ENCODE measurements at places on chromosomes 2 and 18.

- no peak for DNase-seq
Measured at GRCh38 chr2:39479053-39479670, 42.1 kb upstream of the MAP4K3 start.

GRCh38 chr2:128090575-128090944 is 440 bp upstream of the UGGT1 start:
- DNase-seq: no peak

DNA sequence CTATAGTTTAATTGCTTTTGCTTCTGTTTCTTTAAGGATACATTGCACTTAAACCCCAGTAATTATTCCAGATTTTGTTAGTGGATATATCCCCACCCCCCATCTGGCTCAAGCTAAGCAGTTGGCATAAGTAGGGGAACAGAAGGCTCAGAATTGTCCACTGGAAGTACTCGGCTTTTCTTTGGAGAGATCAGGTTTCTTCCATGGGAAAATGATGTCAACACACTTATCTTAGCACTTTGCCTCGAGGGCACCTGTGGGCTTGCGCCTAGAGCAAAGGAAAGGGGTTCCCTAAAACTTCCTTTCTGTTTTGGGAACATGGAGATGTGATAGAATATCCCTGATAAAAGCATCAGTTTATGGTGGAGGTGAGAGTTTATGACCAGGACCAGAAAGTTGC is 130.6 kb downstream of the FMNL2 start:
- DNase-seq: no peak

- DNase-seq: no peak
Measured at GRCh38 chr2:16509042-16509441, 156.6 kb downstream of the CYRIA start.

GRCh38 chr2:218711550-218711929 is 905 bp downstream of the TTLL4 start:
- DNase-seq: no peak

DNA sequence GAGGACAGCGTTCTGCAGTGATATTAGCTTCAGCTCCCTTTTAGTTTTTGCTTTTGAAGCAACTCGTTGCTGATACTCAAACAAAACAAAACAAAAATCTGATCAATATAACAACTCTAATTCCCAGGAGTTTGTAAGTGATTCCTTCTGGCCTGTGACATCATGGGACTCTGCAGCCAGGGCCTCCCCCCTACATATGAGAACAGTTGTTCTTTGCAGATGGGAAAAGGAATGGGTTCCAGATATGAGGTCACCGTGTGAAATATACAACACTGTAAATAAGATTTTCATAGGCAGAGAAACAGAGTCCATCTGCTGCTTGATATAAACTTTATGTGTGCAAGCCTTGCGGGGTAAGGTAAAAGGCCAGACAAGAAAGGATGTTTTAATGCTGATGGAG is 56.7 kb downstream of the DIS3L2 start:
- DNase-seq: no peak

GRCh38 chr2:178295906-178296305 is 101.6 kb downstream of the OSBPL6 start:
- DNase-seq: no peak

- no peak for DNase-seq
Measured at GRCh38 chr18:48629730-48630324, 91.0 kb downstream of the CTIF start.

- DNase-seq: no peak
Measured at GRCh38 chr2:238069877-238070276, 9.1 kb downstream of the SCLY start.

DNA sequence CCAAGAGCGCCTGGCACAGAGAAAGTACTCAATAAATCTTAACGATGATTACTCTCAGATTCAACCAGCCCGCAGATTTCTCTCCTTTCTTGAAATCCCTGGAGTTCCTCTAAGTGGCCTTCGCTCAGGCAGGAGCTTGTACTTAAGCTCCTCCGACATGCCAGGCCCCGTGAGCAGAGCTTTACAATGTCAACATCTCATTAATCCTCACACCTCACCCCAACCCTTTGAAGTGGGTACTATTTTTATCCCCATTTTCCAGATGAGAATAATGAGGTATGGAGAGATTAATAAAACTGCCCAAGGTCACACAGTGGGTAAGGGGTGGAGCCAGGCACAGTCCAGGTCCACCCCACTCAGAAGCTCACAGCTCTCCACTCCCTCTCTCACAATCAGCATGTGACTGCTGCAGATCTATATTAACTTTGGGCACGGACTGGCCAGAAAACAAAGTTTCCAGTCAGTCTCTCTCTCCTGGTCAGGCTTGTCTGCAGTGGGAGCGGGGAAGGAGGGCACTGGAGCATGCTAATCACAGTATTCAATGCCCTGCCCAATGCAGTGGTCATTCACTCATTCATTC is 18.0 kb downstream of the DNMT3A start:
- no peak for DNase-seq

- DNase-seq: no peak
Measured at GRCh38 chr2:128303095-128303791, 15.4 kb downstream of the HS6ST1 start.

GRCh38 chr2:20596973-20597859 is 53.7 kb downstream of the HS1BP3 start:
- no peak for DNase-seq

DNA sequence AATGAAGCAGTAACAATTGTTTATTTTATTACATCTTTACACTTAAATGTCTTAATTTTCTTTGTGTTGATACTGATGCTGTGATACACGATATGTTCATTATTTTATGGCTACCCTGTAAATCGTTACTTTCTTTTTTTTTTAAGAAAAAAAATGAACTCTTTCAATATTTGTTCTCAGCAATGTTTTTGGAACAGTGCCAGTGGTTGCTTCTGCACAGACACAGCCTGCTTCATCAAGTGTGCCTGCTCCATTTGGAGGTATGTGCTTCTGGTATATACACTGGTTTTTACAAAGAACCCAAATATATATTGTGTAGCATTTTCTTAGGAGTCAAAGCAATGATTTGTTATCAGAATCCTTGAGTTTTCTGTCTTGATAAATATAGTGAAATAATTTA is 62.2 kb upstream of the SCYGR2 start:
- no peak for DNase-seq

DNA sequence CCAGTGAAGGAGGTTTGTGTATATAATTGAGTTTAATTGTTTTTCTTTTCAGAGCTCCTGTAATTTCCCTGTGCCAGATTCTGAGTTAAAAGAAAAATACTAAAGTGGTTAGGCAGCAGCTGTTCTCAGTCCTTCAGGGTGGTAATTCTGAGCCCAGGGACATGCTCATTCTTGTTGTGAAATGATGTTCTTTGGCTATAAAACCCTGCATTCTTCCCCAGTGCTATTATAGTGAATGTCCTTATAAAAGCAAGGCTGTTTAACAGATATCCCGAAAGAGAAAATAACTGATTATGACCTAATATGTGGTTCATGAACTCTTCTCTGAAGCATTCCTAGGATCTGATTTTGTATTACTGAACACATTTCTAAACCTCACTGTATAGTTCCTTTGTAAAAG is 34.0 kb downstream of the ADAM23 start:
- no peak for DNase-seq

DNA sequence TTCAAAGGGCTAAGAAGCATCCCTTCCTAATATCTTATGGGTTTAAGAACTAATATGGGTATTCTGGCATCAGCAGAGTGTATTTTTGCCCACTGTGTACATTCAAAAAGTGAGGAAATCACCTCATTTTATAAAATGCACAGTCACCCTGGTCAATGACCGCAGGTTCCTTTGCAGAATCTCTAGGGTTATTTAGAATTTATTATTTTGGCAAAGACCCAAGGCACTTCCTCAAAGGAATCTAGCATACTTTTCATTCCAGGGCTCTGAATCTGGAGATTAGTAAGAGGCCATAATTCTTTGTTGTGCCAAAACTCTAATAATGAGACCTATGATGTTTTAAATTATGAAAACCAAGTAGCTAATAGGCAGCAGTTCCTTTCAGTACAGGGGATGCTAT is 27.2 kb upstream of the CDH2 start:
- DNase-seq: no peak

DNA sequence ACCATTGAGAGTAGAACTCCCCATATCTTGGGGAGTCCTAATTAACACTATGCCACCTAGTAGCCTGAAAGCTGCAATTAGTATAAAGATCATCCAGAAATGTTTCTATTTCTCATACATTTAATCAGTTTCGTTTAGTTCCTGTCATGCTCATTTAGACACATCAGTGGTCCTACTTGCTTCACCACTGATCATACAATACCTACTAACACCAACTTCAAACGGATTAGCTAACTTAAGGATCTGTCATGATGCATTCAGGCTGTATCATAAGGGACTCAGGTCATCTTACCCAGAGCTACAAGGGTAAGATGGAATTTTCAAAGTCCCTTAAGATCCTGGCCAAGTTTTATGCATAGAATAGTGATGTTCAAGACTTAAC is 6.8 kb downstream of the SRSF7 start:
- no peak for DNase-seq

- DNase-seq: no peak
Measured at GRCh38 chr18:63051928-63052327, 267.6 kb downstream of the BCL2 start.

DNA sequence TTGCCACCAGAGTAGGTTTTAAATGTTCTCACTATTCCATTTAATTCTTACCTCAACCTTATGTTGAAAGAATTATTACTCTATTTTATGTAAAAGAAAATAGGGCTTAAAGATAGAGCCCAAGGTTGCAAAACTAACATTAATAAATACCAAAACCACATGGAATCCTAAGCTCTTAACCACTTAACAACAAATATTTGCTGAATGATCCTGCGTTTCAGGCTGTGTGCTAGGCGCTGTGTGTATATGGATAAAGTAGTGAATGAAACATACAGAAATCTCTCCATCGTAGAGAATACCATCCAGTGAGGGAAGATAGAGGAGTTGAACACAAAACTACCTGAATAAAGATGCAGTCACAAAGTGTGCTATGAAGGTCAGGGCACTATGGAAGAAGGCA is 485.1 kb downstream of the THSD7B start:
- no peak for DNase-seq

GRCh38 chr2:39938035-39938835 is 159.2 kb upstream of the THUMPD2 start:
- DNase-seq: no peak

DNA sequence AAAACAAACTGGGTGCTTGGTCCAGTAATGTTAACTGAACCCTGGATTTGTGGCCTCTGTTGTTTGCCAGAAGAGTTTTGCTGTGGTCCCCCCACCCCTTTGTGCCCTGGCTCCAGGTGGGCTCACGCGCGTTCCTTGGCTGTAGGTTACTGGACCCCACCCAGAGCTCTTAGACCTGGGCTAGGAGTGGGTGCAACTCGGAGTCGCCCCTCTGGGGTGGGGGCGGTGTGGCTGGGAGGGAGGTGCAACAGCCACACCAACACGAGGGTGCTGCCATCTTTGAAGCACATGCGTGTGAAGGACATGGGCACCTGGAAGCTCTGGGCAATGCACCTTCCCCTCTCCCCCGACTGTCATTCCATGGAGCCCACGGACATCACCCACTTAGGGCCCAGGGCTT is 92.7 kb downstream of the USP40 start:
- no peak for DNase-seq

GRCh38 chr2:37191253-37191652 is 2.8 kb upstream of the SULT6B1 start:
- no peak for DNase-seq

GRCh38 chr2:227460833-227461232 is 11.1 kb upstream of the AGFG1 start:
- no peak for DNase-seq

DNA sequence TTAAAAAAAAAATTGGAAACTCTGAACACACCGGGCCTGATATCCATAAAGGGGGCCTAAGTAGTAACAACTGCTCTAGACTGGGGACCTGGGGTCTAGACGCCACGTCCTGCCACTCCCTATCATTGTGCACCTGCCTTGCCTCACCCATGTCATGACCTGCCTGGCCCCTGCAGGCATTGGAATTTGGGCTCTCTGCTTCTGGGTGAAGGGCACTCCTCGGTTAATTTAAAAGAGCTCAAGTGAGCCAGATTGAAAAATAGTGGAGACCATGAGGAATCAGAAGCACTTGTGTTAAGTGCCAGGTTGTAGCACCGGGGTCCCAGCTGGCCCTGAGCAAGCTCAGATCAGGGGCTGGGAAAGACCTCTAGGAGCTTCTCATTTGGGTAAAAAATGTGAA is 48.1 kb downstream of the SLC4A1AP start:
- DNase-seq: no peak

DNA sequence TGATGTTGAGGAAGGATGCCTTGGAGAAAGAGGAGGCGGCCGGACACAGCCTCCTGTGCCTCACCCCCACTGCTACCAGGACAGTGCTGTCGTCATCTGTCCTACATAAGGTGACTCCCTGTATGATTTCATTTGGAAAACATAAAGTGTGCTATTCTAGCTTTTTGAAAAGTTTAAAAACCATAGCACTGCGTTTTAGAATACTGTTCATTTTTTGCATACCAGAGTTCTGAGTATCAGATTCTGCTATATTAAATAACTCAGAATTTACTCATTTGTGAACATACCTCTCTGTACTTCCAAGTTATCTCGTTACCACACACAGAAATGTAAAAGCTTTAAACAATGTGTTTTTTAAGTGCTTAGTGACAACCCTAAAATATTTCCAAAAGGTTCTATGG is 302.9 kb downstream of the LRRTM1 start:
- no peak for DNase-seq

- DNase-seq: no peak
Measured at GRCh38 chr2:80506563-80506962, 202.0 kb upstream of the LRRTM1 start.

DNA sequence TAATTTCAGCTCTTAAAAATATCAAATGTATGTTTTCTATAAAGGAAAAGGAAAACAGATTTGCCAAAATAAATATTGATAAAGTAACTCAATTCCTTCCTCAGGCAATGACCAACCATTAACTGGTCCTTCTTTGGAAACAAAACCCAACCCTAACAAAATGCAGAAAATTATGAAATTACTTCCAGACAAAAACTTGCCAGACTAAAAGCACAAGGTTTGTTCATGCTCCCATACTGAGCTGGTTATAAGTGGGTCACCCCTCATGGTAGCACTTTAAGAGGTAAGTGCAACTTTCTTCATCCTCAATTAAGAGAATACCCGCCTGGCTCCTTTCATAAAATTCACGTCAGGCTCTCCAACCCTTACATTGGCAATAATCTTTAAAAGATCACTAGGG is 31.1 kb upstream of the TTC32 start:
- DNase-seq: no peak

DNA sequence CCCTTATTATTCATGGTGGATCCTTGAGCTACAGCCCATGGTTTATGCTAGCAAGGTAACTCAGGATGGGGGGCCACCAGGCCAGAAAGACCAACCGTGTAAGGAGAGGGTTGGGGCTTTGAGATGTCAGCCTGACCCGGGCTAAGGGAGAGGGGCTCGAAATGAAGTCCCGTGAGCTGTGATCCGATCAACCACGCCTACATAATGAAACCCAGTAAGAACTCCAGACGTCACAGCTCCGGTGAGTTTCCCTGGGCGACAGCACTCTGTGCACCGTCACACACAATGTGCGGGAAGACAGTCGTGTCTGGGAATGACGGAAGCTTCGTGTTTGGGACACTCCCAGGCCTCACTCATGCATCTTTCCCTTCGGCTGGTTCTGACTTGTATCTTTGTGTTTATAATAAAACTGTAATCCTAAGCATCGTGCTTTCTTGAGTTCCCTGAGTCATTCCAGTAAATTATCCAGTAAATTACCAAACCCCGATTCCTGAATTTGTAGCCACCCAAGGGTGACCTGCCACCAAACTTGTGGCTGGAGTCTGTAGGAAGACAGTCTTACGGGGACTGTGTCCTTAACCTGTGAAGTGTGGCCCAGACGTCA is 44.2 kb downstream of the CYP27C1 start:
- DNase-seq: no peak

GRCh38 chr2:192459422-192459821 is 264.7 kb upstream of the TMEFF2 start:
- DNase-seq: no peak

GRCh38 chr2:160210599-160211138 is 10.6 kb upstream of the ITGB6 start:
- DNase-seq: peak; percentile 39

Data from activated naive CD8-positive, alpha-beta T cell treated with anti-CD3 and anti-CD28 coated beads, Interleukin-2, amount 50 U/mL, for 16 hours (primary cell).